Stimulated activated CD8-positive, alpha-beta memory T cell treated with anti-CD3 and anti-CD28 coated beads, Interleukin-4, amount 100 ng/mL, for 24 hours (primary cell): ENCODE measurements at places on chromosomes 4 and X.

DNA sequence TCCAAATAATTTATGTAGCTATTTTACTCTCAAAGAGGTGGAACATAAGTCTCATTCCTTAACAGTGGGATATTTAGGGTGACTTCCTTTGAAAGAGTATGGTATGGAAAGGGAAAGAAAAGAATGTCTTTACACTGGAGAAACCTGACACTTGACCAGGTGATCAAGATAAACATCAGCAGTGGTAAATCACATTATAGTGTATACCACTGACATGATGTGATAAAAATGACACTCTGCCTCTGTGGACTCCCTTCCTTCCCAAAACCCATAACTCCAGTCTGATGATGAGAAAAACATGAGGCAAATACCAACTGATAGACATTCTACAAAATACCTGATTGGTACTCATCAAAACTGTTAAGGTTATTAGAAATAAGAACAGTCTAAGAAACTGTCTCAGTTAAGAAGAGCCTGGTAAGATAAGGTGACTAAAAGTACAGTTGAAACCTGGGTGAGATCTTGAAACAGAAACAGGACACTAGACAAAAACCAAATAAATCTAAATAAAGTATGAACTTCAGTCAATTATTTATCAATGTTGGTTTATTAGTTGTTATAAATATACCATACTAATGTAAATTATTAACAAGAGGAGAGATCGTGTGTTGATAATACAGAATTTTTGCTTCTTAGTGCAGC is 144.2 kb upstream of the PCDH18 start:
- DNase-seq = no peak

DNA sequence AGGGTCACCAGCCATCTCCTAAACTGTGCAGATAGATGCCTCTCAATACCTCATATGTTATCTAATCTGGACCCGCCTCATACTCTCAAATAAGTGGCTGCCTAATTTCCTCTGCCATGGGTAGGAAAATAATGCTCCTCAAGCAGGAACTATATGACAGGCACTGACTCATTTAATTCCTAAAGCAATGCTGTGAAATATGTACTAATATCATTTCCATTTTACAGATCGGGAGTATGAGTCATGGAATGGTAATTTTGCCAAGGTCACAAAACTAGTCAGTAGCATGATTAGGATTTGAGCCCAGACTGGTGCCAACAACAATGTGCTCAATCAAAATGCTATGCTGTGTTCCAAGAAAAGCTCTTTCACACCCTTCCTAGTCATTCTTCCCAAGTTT is 3.0 kb upstream of the NXT2 start:
- no peak for DNase-seq

- no peak for DNase-seq
Measured at GRCh38 chr4:80393970-80394250, 58.4 kb downstream of the CFAP299 start.

DNA sequence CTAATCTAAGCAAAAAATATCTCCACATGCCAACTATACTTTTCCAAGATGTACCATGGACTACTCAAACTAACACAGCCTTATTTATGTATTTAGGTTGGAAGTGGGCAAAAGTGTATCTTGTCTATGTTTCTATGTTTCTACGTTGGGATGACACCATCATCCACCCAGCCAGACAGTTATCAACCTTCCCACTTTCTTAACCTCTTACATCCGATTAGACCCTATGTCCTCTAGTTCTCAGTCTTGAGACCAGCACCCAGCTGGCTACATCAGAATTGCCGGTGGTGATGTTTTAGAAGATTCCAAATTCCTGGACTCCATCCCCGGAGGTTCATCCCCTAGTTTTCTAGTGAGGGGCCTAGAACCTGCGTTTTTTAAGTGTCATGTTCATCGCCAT is 1.0 kb upstream of the AASDH start:
- no peak for DNase-seq

GRCh38 chr4:7466904-7467303 is 32.2 kb upstream of the PSAPL1 start:
- no peak for DNase-seq

GRCh38 chr4:186693159-186693815 is 30.4 kb downstream of the FAT1 start:
- no peak for DNase-seq

DNA sequence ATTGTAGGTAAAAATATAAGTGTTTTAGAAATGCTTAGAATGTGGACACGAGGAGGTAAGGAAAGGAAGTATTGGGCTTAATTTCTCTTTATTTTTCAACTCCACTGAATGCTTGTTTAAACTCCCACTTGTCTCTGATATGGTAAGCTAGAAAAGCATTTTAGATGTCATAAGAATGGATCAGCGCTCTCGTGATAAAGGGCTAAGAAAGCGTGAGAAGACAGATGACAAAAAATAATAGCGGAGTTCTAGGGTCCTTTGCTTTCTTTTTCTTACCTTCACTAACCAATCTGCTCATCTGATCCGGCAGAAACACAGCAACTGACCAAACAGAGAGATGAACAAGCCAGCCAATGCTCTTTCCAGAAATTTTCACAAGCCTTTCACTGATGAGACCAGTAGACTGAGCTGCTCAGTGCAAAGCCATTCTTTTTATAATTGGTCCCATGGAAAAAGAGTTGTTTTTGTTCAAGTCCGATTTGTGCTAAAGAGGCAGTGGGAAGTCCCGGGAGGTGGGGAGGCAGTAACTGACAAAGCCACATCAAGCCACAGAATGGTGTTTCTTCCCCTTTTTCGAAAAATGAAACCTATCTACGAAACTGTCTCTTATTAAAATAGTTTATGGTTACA is at the start of gene TASL:
Gene TASL, minus strand, starts transcription at position 405 of the 630 bp plus-strand sequence. CDS start 17,411 bp downstream, outside the sequence.
- no peak for DNase-seq

DNA sequence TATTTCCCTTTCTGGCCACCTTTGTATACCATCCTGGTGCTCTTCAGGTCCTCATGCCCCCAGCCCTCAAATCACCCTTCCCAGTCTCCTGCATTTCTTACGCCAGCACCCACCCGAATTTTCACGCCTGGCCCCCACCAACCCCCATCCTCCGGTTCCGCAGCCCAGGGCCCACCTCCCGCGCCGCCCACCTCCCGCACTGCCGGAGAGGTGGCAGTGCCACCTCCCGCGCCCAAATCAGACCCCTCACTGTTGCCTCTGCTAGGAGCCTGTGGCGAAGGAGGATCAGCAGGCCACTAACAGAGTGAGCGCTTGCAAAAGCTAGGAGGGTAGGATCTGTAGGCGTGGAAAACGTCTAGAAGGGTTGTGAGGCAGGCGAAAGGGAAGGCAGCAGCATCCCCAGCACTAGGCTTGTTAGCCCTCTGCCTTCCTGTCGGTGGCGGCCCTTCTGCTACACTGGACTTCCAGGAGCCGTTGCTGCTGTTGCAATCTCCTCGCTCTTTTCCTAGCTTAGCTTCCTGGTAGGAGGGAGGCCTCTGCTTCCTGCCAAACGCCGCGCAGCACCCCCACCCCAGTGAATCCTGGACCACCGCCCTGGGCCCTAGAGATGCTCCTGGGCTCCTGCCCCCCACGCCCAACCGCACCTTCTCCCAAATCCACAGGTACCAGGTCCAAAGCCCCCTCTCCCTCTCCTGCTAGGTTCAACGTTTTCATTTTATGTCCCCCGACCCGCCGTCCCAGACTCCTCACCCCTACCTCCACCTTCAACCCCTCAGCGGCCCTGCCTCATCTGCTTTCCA is 51.0 kb downstream of the SPIN2B start:
- no peak for DNase-seq

DNA sequence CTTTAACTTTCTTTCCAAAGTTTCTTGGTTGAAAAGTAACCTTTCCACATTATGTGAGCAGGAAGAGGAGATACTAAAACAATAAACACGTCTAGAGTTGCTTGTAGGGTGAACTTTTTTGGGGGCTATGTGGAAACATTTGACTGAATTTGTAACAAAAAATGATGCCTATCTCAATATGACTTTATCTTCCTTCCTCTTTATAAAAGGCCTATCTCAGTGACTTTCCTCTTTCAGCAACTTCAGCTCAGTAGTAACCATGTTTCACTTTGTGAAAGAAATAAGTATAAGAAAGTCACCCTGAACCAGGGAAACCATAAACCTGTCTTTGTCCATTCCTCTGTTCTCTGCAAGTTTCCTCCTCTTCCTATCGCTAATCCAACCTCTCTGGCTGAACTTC is 124.7 kb upstream of the TMEM164 start:
- no peak for DNase-seq

DNA sequence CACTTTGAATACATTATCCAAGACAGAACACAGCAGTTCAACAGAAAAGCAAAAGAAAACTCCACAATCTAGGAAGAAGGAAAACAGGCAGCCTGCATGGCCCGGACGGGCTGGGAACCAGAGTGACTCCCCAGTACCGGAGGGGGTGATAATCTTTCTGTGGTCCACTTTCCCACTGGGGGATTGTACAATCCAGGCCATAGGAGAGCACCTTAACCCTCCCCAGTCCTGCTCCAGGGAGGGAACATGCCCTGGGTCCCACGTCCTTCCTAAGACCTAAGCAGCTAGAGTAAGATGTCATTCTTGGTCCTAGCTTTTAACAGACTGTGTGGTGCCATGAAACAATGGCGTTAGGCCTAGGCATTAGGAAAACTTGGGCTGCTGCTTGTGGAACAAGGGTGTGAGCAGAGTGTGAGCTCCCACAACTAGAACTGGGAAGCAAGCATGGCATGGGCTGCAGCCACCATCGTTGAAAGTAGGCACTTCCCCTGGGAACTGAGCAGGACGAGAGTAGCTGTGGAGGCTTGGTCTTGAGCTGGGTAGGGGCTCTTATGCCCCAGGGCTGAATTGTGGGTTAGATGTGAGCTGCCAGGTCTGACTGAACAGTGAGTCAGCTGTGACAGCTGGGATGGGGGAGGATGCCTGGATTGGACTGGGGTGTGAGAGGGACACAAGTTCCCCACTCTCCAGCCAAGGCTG is 42.4 kb downstream of the NAT8L start:
- no peak for DNase-seq

DNA sequence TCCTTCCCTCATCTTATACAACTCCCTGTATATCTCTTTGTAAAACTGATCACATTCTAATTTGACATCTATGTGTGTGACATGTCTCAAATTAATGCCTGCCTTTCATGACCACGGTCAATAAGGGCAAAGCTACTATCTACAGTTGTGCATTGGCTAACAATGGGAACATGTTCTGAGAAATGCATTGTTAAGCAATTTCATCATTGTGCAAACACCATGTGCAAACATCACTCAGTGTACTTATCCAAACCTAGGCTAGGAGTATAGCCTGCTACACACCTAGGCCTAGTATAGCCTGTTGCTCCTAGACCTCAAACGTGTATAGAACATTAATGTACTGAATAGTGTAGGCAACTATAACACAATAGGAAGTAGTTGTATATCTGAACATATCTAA is 95.0 kb downstream of the BANK1 start:
- DNase-seq = no peak

- no peak for DNase-seq
Measured at GRCh38 chrX:56790778-56791177, 61.7 kb downstream of the NBDY start.

GRCh38 chrX:25206778-25207177 is 191.0 kb upstream of the ARX start:
- DNase-seq = no peak

DNA sequence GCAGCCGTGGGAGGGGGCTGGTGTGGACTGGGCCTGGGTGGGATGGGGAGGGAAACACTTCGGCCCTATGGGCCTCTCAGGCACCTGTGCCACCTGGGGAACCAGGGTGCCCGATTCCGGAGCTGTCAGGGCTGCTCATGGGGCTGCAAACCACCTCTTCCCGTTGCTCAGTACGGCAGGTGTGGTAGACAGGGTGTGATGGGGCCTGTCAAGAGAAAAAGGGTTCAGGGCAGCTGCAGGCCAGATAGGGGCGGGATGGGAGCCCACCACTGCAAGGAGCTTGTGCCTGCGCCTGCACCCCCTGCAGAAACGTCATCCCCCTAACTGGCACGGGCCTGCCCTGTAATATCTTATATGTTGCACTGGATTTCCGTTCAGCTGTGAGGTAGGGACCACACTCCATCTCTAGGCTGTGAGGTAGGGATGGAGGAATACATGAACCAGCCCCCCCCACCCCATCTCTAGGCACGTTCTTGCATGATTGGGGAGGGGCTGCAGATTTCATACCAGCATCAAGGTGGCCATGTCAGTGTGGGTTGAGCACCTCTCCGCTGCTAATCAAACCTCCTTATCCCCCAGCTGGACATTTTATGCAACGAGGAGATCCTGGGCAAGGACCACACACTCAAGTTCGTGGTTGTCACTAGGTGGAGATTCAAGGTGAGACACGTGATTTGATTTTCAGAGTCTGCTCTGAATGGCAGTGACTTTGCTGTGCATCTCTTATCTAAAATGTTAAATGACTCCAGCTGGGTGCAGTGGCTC is 59.0 kb downstream of the PCGF3 start:
- DNase-seq = no peak

- DNase-seq = no peak
Measured at GRCh38 chr4:184756399-184756798, 22.5 kb upstream of the CENPU start.

DNA sequence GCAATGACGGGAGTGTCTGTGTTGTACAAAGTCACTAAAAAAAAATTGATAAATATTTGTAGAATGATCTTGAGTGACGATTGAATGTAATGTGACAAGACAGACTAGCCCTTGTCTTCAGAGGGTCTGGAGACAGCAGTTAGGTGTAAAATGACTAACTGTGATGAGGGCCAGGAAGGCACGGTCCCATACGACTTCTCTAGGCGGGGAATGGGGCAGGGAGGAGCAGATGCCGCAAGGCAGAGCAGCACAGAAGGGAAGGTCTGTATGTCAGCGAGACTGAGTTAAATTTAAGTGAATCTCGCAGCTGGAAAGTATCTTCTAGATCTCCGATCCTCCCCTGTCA is 405 bp downstream of the CENPE start:
- no peak for DNase-seq

- no peak for DNase-seq
Measured at GRCh38 chrX:153781428-153782047, 697 bp downstream of the SRPK3 start.

DNA sequence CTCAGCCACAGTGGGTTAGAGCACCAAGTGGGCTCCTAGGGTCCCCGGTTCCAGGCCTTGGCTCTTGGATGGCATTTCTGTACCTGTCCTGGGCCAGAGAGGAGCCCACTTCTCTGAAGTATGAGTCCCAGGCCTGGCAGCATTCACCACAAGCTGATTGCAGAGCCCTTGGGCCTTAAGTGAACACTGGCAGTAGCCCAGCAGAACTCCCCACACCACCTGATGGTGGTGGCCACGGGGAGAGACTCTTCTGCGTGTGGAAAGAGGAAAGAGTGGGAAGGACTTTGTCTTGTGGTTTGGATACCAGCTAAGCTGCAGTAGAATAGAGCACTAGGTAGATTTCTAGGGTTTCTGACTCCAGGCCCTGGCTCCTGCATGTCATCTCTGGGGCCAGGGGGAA is 104.8 kb downstream of the DLG3 start:
- no peak for DNase-seq

- no peak for DNase-seq
Measured at GRCh38 chrX:150581093-150581775, 12.8 kb downstream of the MTM1 start.

DNA sequence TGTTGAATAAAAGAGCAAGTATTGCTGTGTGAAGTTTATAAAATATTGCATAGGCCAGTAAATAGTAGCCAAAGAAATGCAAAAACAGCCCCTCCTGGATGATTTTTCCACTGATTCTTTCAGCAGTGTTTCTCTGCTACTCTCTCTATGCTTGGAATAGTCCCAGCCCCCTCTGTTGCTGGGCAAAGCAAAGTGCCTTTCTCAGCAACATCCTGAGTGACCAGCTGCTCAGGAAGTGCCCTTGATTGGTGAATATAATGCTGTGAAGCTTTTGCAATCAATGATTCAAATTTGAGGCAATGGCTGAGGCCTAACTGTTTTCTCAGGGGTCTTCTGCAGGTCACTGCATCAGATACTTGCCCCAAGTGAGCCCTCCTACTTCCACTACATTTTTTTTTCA is 656.7 kb downstream of the ZNF674 start:
- DNase-seq = no peak
